ENCODE measurements at places on chromosomes 12 and 14. TPM values are rescaled to one million over a fixed set of nuclear protein-coding genes. Genes with fewer than 3 reads are reported as not detected.

The BCL2L2 gene
- 95.6 TPM for total RNA-seq

- no peak for DNase-seq
Observed at GRCh38 chr14:78593949-78594348, 423.8 kb downstream of the NRXN3 start.

- DNase-seq = no peak
Observed at GRCh38 chr14:46651526-46652144, at the start of gene RPL10L. Gene RPL10L, minus strand, starts transcription at chr14:46651781. Its CDS starts 45 bp downstream, at chr14:46651736.

The KRT82 gene
- not detected for total RNA-seq

DNA sequence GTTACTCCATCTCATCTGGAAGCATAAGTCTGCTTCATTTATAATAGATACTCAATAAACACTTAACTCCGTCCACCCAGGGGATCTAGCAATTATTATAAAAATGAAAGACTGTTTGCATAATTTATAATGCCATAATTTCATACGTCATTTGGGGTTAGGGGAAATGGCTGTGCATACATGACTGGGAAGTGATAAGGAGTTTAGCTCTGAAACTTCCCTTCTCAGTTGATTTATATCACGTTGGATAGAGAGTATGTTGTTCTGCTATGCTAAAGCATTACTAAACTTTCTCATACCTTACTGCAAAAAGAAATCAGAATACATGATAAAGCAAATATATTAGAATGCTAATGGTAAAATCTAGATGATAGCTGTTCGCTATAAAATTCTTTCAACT, 90.4 kb upstream of the DYNC1H1 start:
- DNase-seq = no peak

The OTX2 gene
- not detected for total RNA-seq

The ACOT4 gene
- 0.36 TPM for total RNA-seq

GRCh38 chr12:23744696-23745095, 204.8 kb downstream of the SOX5 start:
- no peak for DNase-seq

- DNase-seq = peak; percentile 80
Observed at GRCh38 chr14:102088012-102088792, 1.4 kb upstream of the HSP90AA1 start.

GRCh38 chr12:25151476-25151875, 43.5 kb downstream of the DNAI7 start:
- DNase-seq = peak; percentile 69

- no peak for DNase-seq
Observed at GRCh38 chr14:100816950-100817901, 8.7 kb upstream of the MEG3 start.

DNA sequence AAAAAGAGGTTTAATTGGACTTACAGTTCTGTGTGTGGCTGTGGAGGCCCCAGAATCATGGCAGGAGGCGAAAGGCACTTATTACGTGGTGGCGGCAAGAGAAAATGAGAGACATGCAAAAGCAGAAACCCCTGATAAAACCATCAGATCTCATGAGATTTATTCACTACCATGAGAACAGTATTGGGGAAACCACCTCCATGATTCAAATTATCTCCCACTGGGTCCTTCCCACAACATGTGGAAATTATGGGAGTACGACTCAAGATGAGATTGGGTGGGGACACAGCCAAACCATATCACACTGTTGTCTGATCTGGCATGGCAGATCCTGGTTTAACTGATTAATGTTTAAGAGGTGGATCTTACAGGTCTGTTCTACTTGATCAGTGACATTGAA, 5.6 kb downstream of the DDX47 start:
- DNase-seq = no peak

The TRIP11 gene
- 30.7 TPM for total RNA-seq

Measured in sigmoid colon (tissue), 7 donors.